Endothelial cell of umbilical vein (primary cell): ENCODE measurements at places on chromosomes 11 and 22. TPM values are rescaled to one million over a fixed set of nuclear protein-coding genes. Genes with fewer than 3 reads are reported as not detected.

Gene SAC3D1
- 16.6 and 18.0 TPM in 2 replicates for total RNA-seq

Gene ASPHD2
- 5.5 and 7.8 TPM in 2 replicates for total RNA-seq

DNA sequence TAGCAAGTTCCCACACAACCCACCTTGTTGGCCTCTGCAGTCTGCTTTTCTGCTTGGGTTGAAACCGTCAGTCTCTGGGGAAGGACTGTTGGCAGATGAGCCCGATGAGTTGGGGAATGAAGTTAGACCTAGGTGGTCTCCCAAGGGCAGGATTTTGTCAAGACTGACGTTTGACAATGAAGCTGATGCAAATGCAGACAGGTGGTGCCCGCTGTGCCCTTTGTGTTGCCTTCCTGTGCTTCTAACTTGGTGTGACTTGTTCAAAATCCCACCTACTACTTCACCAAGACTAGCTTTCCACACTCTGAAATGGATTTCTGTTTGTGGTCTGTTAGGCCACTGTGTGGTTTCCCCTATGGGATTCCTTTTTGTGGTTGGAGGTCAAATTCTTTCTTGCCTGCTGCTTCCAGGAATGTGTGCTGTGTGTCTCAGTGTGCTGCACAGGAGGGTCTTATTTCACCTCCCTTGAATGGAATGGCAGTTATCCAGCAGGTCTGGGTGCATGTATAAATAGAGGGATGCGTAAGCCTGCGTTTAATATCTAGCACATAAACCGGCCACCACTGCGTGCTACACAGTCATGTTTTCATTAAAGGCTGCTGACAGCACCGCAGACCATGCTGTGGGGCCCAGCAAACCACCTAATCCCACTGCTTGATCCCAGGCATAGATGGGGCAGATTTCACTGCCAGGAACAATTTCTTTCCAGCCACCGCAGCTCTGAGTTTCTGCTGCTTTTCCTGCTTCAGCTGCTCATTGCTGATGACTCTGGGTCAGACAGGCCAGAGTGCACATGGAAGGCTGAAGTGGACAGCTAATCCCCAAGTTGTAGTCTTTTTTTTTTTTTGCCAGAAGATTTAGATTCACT, 44.8 kb downstream of the ADAMTS8 start:
- no peak for DNase-seq

Gene PRODH
- not detected in 2 replicates for total RNA-seq

GRCh38 chr11:27619763-27620335, 80.4 kb downstream of the BDNF start:
- no peak for DNase-seq

Gene SNX32
- total RNA-seq, result 1.0 TPM in 1 of 2 replicates, not detected in the other

Gene C11orf16
- total RNA-seq, result not detected in 2 replicates

Gene HYLS1
- 9.4 and 12.6 TPM in 2 replicates for total RNA-seq

Gene CNGA4
- total RNA-seq, result not detected in 2 replicates

Gene ART5
- total RNA-seq, result not detected in 2 replicates

DNA sequence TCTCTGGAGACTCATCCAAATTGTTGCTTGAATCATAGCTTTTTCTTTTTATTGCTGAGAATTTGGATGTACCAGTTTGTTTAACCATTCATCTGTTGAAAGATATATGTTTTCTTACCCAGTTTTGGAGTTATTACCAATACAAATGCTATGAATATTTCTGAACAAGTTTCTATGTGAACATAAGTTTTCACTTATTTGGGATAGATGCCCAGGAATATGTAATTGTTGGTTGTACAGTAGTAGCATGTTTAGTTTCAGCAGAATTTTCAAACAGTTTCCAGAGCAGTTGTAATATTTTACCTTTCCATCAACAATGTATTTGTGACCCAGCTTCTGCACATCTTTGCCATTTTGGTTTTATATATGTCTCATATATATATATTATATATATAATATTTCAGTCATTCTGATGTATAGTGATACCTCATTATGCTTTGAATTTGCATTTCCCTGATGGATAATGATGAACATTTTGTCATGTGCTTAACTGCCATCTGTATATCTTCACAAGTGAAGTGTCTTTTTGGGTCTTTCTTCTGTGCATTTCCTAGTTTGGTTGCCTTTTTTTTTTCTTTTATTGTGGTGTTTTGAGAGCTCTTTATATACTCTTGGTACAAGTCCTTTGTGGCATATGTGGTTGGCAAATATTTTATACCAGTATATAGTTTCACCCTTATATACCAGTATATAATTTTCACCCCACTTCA, 118.8 kb downstream of the LUZP2 start:
- DNase-seq, result no peak

DNA sequence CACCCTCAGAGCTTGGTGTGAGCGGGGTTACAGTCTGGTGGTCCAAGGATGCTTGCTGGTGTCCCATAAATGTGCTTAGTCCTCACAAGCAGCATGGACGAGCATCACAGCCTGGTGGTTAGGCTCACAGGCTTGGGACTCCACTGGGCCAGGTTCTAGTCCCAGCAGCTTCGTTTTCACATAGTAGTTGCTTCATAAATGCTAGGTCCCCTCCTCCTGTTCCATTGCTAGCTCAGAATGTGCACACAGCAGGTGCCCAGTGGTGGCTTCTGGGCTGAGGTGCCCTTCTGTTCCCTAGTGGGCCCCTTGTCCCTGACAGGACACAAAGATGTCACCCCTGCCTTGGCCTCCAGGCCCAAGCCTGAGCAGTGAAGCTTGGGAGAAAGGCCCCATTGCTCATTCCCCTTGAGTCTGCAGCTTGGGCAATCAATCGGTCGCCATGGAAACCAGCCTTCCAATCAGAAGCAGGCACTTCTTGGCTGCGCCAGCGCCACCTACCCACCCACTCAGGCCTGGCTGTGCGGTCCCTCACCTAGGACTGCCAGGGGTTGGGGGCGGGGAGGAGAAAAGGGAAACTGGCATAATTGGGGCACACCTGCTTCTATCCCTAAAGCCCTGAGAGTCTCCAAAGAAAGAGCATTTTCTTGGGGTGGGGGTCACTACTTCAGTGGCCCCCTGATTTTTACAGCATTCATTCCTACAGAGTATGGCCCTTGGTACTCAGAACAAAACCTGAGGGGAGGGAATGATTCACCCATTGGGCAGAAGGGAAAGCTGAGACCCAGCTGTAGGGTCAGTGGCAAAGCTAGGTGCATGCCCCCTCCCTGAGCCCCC, 48.1 kb downstream of the CYTH4 start:
- peak; percentile 48 for DNase-seq

- DNase-seq, result no peak
Observed at GRCh38 chr11:1500466-1501420, 14.2 kb upstream of the MOB2 start.

DNA sequence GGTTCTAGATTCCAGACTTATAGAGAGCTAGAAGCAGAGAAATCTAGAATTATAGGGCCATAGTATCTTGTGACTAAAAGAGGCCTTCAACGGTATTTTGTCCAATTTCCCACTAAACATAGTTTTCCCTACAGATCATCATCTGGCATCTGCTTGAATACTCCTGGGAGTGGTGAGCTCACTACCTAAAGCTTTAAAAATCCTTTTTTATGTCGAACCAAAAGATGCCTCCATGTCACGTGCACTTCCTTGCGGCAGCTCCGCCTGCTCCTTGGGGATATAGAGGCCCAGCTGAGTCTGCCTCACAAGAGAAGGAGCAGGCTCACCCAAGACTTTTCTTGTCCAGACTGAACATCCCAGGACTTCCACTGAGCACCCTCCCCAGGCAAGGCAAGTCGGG, 4.3 kb upstream of the MB start:
- DNase-seq, result no peak

DNA sequence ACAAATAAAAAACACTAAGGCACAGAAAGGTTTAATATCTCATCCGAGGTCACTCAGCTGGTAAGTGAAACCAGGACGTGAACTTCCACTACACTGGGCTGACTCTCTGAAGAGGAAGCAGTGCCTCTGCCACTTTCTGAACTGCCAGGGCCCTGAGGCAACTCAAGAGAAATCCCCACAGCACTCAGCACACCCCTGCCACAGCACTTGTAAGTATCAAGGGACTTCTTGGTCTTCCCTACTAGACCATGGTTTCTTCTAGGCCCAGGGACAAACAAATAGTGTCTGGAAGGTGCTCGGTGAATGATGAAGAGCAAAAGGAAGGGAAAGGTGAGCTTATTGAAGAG, 49.7 kb downstream of the RPL27A start:
- peak; percentile 42 for DNase-seq

Gene OR5T3
- total RNA-seq, result not detected in 2 replicates

DNA sequence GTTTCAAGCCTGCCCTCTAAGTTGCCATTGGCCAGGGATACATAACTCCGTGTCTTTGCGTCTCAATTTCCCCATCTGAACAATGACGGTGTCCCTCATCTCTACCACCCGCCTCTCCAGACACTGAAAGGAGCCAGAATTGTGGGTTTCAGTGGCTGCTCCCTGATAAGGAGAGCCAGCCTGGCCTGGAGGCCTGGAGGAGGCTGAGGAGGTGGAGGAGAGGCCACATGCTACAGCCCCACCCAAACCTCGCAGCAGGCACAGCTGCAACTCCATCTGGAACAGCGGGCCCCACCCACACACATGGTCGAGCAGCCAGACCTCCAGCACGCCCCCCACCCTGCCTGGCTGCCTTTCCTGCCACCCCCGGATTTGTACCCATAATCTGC, 34.4 kb upstream of the CD82 start:
- DNase-seq, result no peak

Gene P2RX6
- total RNA-seq, result not detected in 2 replicates

Gene OR4D5
- not detected in 2 replicates for total RNA-seq

Gene SCGB1A1
- total RNA-seq, result not detected in 2 replicates

- no peak for DNase-seq
Observed at GRCh38 chr22:31286360-31287255, 5.7 kb downstream of the PIK3IP1 start.

Gene KCNJ11
- total RNA-seq, result not detected in 2 replicates

- no peak for DNase-seq
Observed at GRCh38 chr11:74935285-74935684, 13.6 kb downstream of the XRRA1 start.

- no peak for DNase-seq
Observed at GRCh38 chr11:82233201-82233600, 500.5 kb downstream of the FAM181B start.

DNA sequence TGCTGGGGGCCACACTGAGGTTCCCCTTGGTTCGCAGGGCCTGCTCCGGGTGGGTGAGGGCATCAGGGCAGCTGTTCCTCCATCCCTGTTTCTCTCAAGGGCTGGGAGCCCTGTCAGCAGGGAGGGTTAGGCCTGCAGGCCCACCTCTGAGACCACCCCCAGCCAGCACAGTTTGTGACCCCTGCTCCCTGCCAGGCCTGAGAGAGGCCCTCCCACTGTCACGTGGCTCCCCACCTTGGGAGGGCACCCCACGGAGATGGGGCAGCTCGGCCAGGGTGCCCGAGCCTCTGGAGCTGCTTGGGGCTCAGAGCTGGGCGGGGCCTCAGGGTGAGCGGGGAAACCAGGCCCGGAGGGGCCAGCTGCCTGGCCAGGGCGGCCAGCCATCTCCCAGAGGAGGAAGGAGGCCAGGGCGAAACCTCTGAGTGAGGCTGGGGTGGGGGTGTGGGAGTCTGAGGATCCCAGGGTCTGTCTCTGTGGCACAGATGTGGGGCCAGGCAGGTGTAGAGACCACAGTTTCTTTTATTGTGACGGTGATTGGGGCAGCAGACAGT, 2.5 kb upstream of the INS start:
- DNase-seq, result no peak

DNA sequence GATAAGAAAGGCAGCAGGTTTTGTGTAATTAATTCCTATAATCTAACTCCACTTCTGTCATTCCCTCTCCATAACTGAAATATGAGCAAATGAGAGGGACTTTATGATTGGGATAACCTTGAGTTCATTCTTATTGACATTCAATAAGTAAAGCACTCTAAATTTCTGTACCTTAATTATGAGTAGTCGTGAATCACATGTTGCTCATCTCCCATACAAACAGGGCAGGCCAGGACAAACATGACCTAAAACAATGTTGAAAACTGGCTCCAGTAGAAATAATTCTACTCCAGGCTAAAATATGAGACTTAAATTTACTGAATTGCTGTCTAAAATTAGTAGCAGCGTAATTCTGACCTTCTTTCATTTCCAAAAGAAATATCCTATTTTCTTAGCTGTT, 505.4 kb downstream of the NELL1 start:
- DNase-seq, result no peak

Gene CENPM
- 30.4 and 34.5 TPM in 2 replicates for total RNA-seq

DNA sequence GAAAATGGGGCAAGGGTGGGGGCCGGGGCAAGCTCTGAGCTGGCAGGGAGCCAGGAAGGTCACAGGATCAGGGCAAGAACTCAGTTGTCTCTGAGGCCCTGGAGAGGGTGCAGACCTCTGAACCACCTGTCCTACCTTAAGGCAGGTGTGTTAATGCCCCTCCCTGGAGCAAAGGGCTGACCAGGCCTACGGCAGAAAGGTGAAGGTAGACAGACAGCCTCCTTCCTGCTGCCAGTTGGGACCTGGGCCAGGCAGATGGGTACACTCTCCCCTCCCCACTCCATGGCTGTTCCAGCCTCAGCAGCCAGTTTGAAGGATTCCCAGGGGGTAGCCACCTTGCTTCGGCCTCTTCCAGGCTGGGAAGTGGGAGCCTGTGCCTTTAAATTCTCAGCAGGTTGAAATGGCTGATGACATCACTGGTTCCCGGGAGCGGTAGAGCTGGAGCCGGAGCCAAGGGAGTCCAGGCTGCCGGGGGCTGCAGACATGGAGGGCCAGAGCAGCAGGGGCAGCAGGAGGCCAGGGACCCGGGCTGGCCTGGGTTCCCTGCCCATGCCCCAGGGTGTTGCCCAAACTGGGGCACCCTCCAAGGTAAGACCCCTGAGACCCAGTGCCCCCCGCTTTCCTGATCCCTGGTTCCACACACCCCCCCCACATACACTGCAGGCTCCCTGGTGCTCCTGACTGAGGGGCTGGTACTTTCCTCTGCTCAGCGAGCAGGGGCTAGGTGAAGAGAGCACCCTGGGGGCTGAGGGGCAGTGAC, at the start of gene INPP5J:
TSS of gene INPP5J (plus strand) at position 435 of the 760 bp plus-strand sequence. CDS start at position 484, 49 bp downstream.
- DNase-seq, result no peak

DNA sequence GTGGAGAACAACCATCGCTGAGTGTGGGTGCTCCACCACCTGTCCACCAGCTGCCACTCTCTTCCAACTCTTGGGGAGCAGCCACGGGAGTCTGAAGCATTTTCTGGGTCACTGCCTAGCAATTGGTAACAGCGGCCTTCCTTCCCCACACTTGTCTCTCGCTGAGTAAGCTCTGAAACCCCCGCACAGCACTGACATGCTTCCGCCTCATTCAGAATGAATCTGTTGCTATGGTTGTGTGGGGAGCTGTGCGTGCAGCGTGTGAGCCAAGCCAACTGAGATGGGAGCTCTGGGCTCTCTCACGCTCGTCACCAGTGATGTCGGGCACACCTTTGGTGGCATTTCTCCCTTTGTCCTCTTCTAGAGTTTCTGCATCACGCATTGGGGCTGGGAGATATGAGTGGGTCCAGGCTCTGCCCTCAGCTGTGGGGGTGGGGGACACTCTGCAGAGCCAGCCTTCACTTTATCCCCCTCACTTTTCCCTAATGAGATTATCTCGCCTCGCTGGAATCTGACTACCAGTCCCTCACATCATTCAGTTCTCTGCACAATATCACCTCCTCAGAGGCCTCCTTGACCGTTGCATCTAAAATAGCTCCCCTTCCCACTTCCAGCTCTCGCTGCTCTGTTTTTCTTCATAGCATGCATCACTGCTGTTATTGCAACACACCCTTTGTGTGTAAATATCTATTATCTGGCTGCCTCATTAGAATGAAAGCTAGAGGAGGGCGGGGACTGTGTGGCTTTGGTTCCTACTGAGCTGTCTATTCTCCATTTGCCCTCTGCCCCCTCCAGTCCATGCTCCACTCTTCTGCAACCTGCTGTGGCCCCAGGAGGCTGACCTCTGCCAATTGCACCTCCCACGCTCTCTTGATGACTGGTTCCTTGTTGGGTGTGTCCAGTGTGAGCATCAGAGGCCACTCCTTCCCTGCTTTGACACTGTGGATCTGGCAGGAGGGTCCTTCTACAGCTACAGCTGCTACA, 569.9 kb upstream of the CADM1 start:
- no peak for DNase-seq
